ENCODE measurements at places on chromosomes 4 and X. TPM values are rescaled to one million over a fixed set of nuclear protein-coding genes. Genes with fewer than 3 reads are reported as not detected.
A peak's percentile ranks its signal among the peaks of the same experiment; 100 is the strongest.

GRCh38 chr4:52861879-52862616, at the start of gene RASL11B:
TSS of gene RASL11B (plus strand) at chr4:52862317. CDS start at chr4:52862508, 191 bp downstream.
- DNase-seq = peak; percentile 4

Gene PARM1
- 11.7 TPM for total RNA-seq

GRCh38 chrX:147550217-147550616, 361.5 kb upstream of the FMR1 start:
- DNase-seq = no peak

GRCh38 chr4:160717848-160718247, 1446.0 kb downstream of the FSTL5 start:
- no peak for DNase-seq

DNA sequence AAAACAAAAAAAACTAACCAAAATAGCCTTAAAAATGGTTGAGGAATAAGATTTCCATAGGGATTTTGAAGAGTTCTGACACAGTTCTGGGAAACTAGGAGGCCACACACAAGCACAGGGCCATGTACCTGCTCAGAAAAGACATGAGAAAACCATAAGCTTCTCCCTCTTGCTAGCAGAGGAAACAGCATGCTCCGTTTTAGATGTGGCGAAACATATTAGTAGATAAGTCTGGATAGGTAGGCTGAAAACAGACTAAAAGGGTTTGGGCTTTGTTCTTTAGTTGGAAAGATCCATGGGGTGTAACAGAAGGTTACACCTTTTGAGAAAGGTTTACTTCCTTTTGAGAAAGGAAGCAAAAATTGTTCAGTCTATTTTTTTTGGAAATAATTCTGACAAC, 10.9 kb downstream of the VSIG4 start:
- DNase-seq = no peak

Gene IL15
- 1.2 TPM for total RNA-seq

GRCh38 chrX:46561824-46562657, 11.5 kb upstream of the CHST7 start:
- DNase-seq = no peak

- DNase-seq = no peak
These were observed 183.7 kb upstream of the BCOR start for GRCh38 chrX:40281336-40282005.

- DNase-seq = no peak
These were observed 411.9 kb upstream of the EMCN start for GRCh38 chr4:100929758-100930157.

DNA sequence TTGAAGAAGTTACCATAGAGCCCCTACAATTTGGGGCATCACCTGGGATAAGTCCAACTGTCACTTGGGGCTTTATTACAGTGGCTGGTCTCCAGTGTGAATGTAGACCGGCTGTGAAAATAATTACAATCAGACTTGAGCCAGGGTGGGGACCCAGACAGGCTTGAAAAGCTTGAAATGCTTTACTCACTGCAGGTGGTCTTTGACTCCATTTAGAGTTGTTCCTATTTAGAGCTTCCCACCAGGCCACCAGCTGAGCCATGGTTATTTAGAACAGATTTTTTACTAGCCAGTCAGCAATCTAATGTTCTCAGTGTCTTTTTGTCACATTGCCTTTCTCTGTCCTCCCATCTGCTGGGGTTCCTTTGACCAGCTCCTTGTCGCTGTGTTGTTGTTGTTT, 5.7 kb downstream of the ARHGAP10 start:
- no peak for DNase-seq

Gene RHOXF2B
- not detected for total RNA-seq

GRCh38 chr4:143654571-143654970, 45.9 kb downstream of the FREM3 start:
- no peak for DNase-seq

DNA sequence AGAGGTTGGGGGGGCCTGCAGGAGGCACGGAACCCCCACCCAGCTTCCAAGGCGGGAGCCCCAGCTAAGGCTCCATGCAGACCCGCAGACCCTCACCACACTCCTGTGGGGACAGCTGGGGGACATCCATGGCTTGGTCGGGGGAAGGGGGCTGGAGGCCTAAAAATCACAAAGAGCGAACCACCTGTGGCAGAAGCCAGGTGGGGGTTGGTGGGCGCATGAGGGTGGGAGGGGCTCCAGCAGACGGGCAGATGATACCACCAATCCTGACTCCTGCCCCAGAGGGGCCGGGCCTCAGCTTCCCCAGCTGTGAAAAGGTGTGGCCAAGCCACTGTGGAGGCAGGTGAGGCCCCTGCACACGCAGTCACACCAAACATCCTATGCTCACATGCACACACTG, 111.6 kb downstream of the FAM53A start:
- no peak for DNase-seq

GRCh38 chr4:16197876-16198665, 28.2 kb downstream of the TAPT1 start:
- no peak for DNase-seq

Measured in HCT116 (cell line).